ENCODE measurements at places on chromosomes 7 and 10. TPM values are rescaled to one million over a fixed set of nuclear protein-coding genes. Genes with fewer than 3 reads are reported as not detected.

DNA sequence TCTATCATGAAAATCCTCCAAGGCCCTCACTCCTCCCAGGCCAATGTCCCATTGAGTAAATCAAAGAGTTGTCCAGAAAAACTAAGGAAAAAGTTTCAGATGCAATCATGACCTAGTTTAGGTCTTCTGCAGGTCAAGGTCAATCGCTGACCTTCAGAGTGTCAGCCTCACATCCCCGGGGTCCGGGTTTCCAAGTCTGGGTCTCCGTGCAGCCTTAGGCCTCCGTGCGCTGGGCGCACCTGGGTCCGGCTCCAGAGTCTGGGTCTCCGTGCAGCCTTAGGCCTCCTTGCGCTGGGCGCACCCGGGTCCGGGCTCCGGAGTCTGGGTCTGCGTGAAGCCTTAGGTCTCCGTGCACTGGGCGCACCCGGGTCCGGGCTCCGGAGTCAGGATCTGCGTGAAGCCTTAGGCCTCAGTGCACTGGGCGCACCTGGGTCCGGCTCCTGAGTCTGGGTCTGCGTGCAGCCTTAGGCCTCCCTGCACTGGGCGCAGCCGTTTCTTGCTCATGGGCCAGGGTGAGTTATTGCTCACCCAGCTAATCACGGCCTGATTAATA lies 236.2 kb downstream of the TCERG1L start:
- no peak for DNase-seq

GRCh38 chr10:84114088-84114667 lies 25.1 kb upstream of the GHITM start:
- peak; percentile 12 for DNase-seq

DNA sequence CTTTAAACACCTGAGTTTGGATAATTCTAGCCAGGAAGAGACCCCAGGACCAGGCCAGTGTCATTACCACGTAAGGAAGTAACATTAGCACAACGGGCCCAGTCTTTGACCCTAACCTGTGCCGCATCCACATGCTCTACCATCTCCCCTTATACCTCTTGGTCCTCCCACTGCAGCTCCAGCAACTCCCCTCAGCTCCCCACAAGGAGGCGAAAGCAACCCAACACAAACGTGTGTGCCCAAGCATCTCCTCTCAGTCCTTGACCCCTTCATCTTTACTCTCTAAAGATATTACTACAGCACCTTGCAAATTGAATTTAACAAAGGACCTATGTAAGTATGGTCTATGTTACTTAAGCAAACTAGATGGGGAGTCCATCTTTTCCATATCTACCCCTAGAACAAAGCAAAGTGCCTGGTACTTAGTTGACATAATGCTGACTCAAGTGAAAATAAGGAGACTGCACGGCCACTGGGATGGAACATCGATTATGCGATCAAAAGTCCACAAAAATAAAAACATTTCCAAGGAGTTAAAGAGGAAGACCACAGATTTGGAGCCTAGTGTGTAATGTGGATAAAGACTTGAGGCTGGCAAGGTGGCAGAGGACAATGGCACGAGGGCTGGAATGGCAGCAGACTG lies 147.7 kb downstream of the JAZF1 start:
- no peak for DNase-seq

DNA sequence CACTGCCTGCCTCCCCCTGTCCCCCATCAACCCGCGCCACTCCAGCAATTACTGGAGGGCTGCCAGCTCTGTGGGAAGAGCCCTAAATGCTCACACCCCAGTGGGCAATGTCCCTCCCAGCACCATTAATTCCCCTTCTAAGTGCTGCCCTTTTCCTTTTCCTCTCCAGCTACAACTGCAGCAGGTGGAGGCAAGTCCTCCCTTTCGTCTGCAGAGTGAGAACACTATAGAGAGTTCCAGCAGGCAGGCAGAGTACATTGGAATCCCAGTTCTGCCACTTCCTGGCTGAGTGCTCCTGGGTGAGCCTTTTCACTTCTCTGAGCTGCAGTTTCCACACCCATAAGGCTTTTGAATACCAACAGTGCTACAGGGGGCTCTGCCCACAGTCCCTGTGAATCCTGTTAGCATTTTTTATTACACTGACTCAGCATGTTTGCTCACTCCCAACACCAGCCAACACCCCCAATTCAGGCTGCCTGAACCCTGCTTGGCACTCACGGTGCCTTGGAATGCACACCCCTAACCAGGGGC lies 447.0 kb downstream of the GRID1 start:
- DNase-seq: no peak

GRCh38 chr7:29019387-29019786 lies 61.3 kb upstream of the TRIL start:
- DNase-seq: peak; percentile 62

- DNase-seq: no peak
These were observed 58.8 kb upstream of the ZNF804B start for GRCh38 chr7:88700725-88701124.

DNA sequence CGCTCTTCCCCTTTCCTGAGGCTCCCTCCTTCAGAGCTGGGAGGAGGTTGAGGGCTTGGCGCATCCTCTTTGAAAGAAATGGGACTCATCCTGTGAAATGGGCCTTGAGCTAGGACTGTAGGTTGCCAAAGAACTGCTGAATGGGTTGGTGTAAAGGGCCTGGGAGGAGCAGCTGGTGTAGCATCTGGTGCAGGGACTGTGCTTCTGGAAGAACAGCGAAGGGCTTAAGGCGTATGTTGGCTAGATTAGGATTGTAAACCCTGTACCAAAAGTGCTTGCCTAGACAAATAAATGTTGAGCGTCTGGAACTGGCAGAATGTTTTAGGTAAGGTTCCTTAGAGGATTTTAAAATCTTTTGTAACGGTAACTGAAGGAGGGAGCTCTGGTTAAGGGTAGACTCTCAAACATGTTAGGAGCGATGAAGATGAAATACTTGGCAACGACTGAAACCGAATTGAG lies 563 bp downstream of the STAM start:
- peak; percentile 52 for DNase-seq

- peak; percentile 42 for DNase-seq
These were observed 48.2 kb downstream of the COL26A1 start for GRCh38 chr7:101410743-101411507.

- no peak for DNase-seq
These were observed 114.4 kb downstream of the PTPRN2 start for GRCh38 chr7:158473221-158473620.

DNA sequence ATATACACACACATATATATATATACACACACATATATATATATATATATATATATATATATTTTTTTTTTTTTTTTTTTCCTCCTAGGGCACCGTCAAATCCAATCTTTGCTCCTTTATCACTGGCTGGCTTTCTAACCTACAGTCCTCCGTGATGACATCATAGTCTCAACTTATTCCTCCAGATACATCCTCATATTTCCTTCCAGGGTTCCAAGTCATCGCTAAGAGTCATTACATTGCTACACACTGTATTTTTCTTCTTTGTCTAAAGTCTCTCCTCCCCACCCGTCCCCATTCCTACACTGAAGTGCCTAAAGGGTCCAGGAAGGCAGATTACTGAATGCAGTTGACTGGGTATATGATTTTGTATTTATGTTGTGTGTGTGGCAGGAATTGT lies 1.1 kb upstream of the FAM200A start:
- no peak for DNase-seq

DNA sequence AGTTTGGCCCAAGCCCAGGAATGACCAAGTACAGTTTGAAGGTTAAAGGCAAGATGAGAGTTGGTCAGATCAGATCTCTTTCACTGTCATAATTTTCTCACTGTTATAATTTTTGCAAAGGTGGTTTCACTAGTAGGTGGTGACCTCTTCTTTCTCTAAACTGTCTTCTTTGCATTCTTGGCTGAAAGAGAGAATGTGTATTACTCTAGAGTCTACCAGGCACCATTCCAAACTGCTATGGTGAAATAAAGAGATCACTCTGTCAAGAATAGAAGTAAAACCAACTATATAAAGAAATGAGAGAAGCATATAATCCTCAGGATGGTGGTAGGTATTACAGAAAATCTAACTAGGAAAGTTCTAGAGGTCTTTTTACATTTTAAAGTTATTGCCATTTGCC lies 72.7 kb downstream of the DYNC1I1 start:
- DNase-seq: no peak

GRCh38 chr10:49207936-49208487 lies 19.8 kb upstream of the TMEM273 start:
- no peak for DNase-seq

DNA sequence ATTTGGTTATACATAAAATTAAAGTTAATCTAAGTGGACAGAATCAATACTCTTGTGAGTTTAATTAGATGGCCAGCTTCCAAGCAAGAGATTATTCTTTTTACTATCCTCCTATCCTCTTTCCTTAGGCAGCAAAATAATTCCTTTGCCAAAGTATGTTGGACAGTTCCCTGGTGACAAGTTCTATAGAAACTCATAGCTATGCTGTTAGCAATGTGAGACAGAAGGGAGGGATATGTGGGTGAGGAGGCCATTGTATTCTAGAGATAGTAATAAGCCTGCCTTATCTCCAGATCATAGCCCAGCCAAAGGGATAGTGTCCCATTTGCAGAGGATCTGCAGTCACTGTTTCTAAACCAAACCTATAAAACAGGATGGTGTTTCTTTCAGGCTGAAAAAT lies 181.6 kb upstream of the HDAC9 start:
- DNase-seq: peak; percentile 35

DNA sequence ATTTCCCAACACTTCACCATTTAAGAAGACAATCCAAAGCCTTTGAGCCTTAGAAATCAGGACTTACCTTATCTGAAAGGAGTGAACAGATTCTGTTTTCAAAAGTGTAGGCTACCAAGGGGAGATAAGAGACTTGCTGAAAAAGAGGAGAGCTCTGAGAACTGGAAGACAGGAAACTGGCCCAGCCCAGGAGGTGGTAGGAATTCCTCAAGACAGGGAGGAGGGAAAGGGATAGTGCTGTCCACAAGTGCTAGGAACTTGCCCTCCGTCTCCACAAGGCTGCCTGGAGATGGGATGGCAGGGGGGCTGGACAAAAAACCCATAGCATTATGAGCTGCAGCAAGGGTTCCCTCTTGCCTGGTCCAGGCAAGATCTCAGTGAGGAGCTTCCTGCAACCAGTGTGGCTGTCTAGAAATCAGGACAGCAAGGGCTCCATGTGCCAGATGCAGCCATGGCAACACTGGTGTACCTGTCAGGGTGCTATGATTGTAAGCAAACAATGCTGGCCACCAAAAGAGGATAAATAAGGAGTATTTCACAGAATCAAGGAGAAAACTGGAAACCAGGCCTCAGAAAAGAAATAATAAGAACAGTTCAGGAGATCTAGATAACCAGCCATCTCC lies 22.7 kb upstream of the FRMD4A start:
- DNase-seq: peak; percentile 18

Gene DNAJC30
- polyA plus RNA-seq: 23.4 TPM

Gene GPR15LG
- polyA plus RNA-seq: not detected

Gene MYOZ1
- polyA plus RNA-seq: 11.7 TPM

Gene PPP1R17
- 1.7 TPM for polyA plus RNA-seq

Gene HABP2
- not detected for polyA plus RNA-seq

Gene AMZ1
- polyA plus RNA-seq: 1.6 TPM

Gene CCDC201
- not detected for polyA plus RNA-seq
